ENCODE measurements at places on chromosomes 13 and 19. TPM values are rescaled to one million over a fixed set of nuclear protein-coding genes. Genes with fewer than 3 reads are reported as not detected.
A peak's percentile ranks its signal among the peaks of the same experiment; 100 is the strongest.

Gene CEACAM1
- 0.15 TPM for polyA plus RNA-seq

Gene CACNG8
- polyA plus RNA-seq = not detected

Gene INSL3
- polyA plus RNA-seq = 2.6 TPM

DNA sequence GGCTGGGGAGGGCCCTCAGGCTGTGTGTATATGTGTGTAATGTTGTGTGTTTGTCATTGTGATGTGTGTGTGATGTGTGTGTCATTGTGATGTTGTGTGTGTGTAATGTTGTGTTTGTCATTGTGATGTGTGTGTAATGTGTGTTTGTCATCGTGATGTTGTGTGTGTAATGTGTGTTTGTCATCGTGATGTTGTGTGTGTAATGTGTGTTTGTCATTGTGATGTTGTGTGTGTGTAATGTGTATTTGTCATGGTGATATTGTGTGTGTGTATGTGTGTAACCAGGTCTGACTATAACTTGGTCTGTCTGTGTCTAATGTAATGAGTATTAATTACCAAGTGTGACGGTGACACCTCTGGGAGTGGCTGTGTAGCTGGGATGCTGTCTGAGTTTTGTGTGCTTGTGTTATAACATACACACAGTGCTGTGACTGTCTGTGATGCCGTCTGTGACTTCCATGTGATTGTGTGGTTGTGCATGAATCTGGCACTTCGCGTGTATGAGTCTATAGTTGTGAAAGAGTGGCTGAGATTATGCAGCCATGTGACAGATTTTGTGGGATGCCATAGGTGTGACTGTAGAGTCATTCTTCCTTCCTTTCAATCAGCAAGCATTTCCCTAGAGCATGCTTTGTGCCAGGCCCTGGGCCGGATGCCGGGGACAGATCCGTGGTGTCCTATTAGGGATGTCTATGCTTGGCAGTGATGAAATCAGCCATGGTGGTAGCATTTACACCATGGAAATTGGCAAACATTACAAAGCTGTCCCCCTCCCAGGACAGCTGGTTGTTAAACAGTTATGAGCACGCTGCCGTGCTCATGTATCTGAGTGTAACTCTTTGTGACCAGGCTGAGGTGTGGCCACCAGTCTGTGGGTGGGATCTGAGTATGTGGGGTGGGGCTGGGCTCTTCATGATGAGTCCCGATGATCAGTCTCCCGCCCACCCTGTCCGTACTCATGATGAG is 6.4 kb downstream of the TNFSF14 start:
- peak; percentile 50 for DNase-seq

DNA sequence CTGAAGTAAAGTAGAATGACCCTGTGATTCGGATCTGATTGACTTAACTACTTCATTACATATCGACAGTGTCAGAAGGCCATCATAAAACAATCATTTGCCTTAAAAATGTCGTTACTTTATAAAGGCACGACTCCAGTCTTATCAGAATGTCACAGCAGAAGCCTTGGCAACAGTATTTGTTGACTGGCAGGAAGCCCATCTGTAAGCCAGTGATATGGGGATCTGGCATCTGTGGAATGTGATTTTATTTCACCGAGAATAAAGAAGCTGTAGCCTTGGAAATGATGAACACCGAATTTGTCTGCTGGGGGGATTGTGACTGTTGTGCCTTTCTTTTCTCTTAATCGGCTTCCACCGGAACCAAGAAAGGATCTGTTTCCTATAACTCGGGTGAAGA is 362.5 kb downstream of the TDRD3 start:
- DNase-seq = no peak

- DNase-seq = peak; percentile 77
Observed at GRCh38 chr13:111184458-111185401, 69.6 kb downstream of the ARHGEF7 start.

Data from CD8-positive, alpha-beta memory T cell (primary cell).